ENCODE measurements at places on chromosomes 1 and 21.

- DNase-seq = no peak
Measured at GRCh38 chr1:33271666-33272505, 15.6 kb downstream of the ZNF362 start.

DNA sequence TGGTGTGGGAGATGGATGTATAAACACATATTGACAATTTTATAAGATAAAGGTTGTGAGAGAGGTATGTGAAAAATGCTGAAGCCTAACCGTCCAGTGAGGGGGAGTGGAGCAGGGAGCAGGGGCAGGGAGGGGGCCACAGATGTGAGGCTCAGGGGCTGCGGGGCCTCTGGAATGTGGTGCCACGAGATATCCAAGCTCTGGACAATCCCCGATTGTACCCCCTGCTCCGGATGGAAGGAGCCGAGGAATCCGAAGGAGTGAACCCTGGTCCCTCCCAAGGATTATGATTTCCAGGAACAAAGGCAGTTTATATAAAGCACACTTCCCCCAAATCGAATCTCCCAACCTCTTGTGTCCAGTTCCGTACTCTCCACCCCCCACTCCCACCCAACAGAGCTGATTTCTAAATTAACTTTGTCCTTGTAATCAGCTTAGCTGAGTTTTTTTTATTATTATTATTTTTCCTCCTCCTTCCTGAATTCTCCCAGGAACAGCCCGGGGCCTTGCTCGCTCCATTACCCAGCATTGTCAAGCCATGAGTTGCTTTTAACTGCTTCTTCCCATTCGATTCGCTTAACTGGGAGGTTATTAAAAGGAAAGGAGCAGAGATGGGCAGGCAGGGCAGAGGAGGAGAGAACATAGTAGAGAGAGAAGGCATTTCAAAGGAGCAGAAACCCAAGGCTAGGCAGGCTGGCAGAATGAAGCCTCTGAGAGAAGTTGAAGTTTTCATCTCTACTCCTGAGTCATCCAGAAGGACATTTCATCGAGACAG lies 9.4 kb downstream of the KIRREL1 start:
- no peak for DNase-seq

DNA sequence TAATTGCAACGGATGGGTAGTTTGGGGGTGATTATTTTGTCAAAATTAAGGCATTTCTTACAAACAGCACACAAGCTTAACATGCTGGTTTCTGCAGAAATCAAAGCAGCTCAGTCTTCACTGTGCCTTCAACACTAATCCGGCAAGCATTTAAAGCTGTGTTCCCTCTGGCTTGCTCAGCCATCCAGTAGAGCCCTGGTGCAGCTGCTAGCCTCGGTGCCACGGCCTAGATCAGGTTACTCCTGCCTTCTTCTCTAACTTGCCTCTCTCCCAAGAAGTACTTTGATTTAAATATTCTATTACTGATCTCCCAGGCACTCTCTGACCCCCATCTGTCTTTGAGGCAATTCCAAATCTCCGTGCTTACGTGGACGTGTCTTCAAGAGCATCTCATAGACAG lies 85.6 kb downstream of the GREM2 start:
- DNase-seq = no peak

GRCh38 chr1:201404055-201404454 lies 4.9 kb upstream of the LAD1 start:
- DNase-seq = no peak

GRCh38 chr1:109181085-109181806 lies 32.5 kb upstream of the SARS1 start:
- DNase-seq = no peak

DNA sequence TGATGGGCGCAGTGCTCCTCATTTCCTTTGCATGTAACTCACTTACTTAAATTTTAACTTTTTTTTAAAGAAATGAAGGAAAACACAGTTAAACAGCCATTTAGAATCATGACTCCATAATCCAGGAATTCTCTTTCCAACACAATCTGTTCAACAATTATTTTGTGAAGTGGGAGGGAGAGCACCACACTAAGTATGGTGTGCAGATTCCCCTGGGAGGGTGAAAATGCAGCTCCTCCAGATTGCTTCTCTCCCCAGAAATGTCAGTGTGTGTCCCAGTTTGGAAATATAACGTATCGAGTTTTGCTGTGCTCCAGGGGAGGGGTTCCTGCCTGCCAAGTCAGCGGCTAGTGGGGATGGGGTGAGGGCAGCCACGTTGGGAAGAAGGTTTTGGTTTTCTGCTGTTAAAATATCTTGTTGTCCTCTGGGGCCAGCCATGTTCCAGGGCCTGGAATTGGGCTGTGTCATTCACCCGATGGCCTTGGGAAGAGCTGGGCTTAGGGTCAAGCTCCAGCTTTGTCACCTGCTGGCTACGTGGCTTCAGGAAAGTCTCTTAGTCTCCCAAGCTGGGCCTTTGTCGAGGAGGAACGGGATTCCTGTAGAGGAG lies 17.3 kb upstream of the DISP3 start:
- DNase-seq = no peak

- DNase-seq = no peak
Measured at GRCh38 chr1:246790364-246790763, 66.2 kb downstream of the SCCPDH start.

GRCh38 chr1:236103646-236104218 lies 38.6 kb upstream of the GPR137B start:
- peak; percentile 23 for DNase-seq

GRCh38 chr1:203215573-203215972 lies 13.9 kb downstream of the CHIT1 start:
- no peak for DNase-seq

DNA sequence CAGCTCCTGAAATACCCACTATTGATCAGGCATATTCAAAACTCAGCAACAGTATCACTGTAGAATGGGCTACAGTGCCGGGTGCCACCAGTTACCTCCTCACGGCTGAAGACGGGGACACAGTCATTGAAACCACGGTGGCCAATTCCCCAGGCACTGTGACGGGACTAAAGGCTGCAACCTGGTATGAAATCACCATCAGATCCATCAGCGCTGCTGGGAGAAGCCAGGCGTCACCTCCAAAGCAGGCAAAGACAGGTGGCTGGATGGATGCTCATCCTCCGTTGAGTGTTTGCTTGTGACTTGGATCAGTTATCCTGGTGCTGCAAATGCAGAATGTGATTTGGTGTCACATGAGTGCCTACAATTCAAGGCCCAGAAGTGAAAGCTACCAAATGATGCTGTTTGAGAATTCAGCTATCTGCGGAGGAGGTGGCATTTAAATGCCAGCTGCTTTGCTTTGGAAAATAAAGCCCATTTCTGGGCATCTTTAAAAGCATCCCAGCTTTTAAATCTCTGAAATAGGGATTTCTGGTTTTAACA lies 5.1 kb downstream of the FNDC7 start:
- DNase-seq = no peak
